ENCODE measurements at places on chromosomes 1 and 21.

- DNase-seq, result no peak
Measured at GRCh38 chr1:26274801-26275425, 5.0 kb upstream of the SH3BGRL3 start.

GRCh38 chr1:153953859-153954365 is 4.5 kb downstream of the CRTC2 start:
- DNase-seq, result no peak

DNA sequence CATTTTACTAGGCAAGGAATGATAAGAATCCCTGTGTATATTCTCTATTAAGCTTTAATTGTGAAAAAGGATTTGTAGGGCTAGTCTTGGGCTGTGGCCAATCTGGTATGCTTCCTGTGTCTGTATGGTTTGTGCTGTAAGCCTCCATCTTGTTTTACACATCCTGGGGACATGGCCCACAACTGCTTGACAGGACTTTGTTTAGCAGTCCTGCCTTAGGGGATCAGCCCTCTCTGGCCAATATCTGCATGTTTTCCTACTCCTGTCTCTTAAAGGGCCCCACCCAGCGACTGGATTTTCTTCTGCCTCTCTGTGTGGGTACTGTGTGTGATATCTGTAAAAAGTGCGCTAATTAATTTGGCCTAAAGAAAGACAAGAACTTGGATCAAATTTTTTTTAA is 813.2 kb downstream of the PLA2G4A start:
- DNase-seq, result no peak

DNA sequence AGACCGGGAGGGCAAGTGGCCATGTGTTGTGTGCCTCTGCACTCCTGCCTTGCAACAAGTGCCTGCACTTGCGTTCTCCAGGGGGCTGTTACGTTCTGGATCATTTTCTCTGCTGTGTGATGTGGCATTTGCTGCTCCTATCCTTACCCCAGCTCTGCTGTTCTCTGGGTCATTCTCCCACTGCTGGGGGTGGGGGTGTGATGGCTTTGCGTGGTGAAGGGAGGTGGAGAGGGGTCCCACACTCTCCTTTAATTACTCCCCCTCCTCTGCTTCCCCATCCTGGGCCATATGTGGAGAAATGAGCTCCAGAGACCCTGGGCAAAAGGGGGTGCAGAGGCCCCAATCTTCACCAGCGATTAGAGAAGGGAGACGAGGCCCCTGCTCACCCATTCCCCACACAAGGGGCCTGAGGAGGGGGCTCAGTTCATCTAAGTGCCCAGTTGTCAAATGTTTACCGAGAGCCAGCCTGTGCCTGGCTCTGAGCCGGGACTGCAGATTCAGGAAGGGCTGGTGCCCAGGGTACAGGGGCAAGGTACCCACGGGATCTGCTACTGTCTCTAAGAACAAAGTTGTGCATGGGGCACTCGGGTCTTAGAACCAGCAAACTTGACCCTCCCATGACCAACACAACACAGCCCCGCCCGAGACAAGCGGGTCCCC is 355.4 kb downstream of the PTPRU start:
- no peak for DNase-seq

DNA sequence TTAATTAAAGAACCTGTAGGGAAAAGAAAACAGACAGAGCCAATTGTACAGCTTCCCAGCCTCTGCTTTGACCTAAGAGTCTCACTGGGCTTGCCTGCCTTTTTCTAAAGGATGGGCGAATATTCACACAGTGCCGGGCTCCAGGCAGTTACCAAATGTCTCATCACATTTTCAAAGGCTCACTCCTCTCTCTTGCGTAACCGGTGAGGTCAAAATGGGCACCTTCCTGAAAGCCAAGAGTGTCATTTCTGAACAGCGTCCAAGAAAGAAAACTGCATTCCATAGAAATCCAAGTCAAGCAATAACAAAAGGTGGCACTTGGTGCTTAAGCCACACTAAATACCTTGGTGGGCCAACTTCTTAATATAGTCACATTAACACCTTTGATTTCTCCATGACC is 710 bp upstream of the PALMD start:
- DNase-seq, result no peak

DNA sequence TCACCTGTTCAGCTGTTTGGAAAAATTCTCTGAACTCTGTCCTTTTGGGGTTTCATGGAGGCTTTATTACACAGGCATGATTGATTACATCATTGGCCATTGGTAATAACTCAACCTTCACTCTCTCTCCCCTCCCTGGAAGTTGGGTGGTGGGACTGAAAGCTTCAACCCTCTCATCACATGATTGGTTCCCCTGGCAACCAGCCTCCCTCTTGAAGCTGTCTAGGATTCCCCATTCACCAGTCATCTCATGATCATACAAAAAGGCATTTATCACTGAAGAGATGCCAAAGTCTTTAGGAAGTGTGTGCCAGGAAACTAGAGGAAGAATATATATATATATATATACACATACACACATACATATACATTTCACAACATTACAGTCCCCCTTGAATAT is 228.5 kb downstream of the ZNF326 start:
- no peak for DNase-seq

GRCh38 chr1:2778220-2778592 is 23.3 kb downstream of the TTC34 start:
- DNase-seq, result no peak

GRCh38 chr1:11379851-11380250 is 99.1 kb upstream of the DISP3 start:
- DNase-seq, result no peak

DNA sequence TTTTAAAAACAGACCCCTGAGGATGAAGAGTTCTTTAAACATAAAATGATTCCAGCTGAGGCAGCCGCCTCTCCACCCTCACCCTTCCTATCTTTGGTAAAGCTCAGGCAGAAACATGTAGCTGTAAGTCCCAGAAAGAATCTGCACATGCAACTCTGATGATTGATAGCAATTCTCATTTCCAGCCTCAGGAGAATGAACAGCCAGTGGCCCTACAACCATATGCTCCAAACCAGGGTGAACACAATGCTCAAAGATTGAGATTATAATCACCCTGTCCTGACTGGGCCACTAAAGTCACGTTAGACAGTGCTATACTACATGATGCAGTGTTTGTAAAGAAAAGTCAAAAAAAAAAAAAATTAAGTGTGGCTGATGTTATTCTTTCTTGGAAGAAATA is 80.2 kb downstream of the LMX1A start:
- DNase-seq, result no peak

DNA sequence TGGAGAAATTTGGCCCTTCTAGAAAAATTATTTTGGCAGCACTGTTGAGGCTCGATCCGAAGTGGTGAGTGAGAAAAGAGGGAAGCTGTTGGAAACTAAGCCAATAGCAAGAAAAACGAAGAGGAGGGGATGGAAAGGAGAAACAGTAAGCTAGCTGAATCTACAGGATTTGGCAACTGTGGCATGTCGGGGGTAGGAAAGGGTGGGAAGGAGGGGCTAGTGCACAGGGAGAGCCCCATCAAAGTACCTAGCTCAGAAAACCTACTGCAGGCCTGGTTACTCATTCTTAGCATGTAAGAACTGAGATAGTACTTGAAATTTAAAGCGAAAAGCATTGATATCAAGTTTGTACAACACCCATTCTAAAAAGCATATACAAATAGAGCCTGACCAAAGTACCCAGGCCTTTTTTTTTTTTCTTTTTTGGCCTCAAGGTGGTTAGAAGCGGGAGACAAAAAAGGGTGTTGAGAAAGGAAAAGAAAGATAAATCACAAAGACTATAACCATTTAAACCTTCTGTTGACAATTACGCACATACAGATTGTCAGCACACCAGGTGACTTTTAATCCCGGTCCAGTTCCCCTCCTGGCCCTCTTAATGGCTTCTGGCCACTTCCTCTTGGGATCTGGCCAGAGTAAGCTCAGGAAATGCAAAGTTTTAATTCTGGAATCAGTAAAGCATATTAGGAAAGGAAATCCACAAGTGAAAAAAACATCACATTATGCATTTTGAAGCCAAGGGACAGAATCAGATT is 50.4 kb downstream of the SLC16A1 start:
- no peak for DNase-seq

DNA sequence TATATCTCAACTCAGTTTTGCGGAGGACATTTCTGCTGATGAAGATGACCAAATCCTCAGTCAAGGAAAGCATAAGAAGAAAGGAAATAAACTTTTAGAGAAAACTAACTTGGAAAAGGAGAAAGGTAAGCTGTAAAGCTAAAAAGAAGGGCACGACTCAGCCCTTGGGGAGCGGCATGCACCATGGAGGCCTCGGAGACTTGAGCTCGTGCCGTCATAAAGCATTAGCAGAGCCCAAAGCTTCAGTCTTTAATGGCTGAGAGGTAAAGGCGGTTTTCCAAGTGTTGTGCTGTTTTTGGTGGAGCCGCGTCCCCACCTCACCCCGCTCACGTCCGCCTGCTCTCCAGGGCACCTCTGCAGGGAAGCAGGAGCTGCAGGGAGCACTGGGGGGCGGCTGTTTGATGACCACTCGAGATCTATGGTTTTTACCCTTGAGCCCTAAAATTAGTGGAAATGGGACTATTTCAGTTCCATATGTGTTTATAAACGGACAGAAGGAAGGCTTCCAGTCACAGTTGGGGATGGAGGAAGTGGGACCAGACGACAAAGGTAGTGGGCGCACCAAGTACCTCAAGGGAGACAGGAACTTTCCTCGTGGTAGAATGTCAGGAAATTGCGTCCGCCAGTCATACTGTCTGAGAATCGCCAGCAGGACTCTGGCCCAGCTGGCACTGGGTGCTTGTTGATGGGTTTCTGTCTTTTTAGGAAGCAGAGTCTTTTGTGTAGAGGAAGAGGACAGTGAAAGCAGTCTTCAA is 27.6 kb downstream of the RRP1B start:
- no peak for DNase-seq

DNA sequence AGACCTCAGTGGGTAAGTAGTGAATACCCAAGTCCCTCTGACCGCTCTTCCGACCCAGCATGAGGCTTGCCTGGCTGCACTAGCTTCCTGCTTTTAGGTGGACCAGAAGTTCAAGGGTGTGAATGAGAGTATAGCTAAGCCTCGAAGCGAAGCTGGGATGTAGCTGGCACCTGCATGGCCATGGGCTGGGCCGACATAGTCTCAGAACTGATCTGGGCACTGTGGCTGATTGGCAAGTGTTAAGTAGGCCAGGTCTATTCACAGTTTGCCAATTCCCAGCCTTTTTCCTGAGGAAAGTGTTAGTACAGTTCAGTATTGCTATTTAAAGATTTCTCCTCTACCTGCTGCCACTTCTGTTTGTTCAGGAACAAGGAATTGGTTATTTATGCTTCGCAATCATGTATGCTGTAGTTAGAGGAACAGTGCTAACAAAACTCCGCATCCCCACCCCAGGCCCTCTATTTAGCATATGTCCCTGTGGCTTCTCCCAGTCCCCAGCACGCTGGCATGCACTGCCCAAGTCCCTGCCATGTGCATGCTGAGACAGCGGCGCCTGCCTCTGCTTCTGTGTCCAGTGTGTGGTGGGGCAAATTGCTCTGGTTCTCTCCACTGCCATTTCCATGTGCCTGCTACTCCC is 16.3 kb downstream of the SPATA46 start:
- no peak for DNase-seq

DNA sequence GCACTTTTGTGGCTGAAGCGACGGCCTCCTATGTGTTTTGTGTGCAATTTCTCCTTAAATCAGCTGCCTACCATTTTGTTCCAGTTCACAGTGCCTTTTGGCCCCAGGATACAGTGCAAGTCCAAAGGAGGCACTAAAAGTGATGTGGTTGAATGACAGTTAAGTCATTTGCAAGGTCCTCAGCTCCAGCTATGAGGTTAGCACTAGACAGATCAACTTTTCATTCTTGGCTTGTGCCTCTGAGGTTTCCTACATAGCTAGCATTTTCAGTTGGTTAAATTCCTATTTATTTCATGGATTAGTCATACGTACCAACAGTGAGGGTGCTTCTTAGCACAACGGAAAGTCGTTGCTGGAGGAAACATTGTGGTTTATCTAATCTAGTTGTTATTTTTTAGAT is 59.3 kb upstream of the NTPCR start:
- no peak for DNase-seq

DNA sequence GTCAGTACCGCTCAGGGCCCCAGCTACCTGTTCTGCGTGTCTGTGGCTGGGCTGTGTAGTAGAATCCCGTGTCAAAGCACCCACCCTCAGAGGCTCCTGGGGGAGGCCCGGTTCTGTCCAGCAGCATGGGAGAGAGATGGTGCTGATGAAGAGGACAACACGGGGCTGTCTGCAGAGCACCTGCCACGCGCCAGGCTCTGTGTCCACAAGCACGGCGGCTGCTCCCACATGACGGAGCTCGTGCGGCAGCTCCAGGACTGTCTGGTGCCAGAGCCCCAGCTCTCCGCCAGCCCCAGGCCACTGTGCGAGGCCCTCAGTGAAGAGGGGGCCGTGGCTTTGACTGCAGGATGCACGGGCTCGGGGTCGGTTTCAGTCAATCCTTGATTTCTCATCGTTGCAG is 42.0 kb upstream of the TSPEAR start:
- no peak for DNase-seq

- DNase-seq, result peak; percentile 51
Measured at GRCh38 chr1:160726498-160727315, 12.3 kb upstream of the SLAMF7 start.

DNA sequence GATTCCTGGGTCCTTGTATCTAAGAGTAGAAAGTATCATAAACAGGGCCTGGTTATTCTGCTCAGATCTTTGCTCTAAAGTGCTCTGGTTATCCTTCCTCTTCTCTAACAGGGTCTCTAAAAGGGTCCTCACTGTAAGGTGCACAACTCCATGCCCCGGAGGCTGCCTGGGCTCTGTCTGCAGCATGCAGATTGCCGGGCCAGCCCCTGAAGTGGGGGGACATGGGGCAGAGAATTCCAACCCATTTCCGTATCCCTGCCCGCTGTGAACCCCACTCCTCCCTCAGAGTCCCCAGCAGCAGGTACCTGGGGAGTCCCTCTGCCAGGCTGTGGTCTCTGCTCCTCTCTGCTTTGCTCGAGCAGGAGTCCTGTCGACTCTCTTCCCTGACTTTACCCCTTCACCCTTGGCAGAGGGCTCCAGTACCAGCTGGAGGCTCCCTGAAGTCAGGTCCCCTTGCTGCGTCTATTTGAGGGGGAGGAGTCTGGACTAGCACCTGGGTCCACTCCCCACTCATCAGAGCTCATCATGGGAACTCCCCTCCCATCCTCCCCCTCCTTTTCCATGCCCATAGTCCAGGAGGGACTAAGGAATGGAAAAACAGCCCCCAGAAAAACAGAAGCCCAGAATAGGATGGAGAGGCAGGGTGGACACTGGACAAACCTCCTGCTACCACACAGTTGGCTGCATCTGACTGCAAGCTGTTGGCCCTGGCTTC is 12.1 kb downstream of the BLACAT1 start:
- no peak for DNase-seq
